ENCODE measurements at places on chromosomes 7 and 10. TPM values are rescaled to one million over a fixed set of nuclear protein-coding genes. Genes with fewer than 3 reads are reported as not detected.

DNA sequence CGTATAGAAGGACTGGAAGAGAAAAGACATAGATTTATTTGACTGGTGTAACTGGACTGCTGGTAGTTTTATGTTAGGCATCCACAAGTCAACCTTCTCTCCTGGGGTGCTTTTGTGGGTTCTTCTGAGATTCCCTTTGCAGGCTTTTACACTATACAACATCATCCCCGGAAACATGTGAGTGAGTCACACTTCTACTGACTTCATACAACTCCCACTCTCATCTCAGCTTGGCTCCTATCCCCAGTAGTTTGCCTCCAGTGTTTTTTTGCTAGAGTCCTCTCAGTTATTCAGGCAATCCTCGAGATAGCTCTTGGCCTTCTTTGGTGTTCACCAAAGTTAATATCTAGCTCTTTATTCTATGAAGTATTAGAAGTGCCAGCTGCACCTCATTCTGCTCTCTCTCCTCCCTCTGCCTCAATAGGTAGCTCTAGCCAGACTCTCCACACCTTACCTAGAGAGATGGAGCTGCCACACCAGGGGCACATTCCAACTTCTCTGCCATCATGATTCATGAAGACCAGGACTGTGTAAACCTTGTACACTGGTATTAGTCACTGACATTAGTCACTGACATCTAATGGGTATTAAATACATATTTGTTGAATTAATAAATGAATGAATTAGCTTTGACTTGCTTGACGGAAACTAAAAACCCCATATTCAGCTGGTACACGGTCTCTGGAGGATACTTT is 281.9 kb downstream of the PPP1R3A start:
- H3K4me3 ChIP-seq, result no peak overlapping the region
- H3K4me1 ChIP-seq, result no peaks in the 10 kb centered on the region
- DNase-seq, result no peak
- H3K27me3 ChIP-seq, result no peaks in the 10 kb centered on the region
- no peaks in the 10 kb centered on the region for H3K36me3 ChIP-seq

DNA sequence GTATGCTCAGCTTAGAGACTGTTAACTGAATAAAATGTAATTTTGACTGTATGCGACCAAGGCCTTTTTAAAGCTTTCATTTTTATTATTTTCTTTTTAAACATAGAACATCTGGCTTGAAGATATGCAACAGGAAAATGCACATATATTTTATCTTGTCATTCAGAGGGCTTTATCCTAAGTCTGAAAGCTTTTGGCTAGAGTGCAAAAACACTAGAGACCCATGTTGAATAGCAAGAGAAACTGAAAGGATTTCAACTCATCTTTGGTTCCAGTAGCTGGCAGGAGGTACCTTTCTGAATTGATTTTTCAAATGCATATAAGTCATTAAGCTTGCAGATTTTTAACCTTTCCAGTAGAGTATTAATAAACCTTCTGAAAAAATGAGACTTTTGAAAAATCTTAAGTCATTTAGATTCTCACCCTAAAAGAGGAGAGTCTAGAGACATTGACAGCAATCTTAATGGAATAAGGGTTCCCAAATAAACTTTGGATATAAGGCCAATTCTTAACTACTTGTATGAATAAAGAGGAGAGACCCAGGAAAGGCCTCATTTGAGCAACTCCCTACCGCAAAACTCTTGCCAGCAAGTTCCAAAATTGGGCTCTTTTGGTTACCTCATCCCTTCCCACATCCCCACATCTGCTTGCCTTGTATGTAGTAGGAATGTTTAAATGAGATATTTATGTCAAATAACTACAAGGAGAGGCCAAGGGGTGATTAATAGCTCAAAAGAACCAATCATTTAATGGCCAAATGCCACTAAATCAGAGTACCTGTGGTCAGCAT is 454.4 kb downstream of the HTR7 start:
- no peak overlapping the region for H3K27ac ChIP-seq
- no peaks in the 10 kb centered on the region for H3K36me3 ChIP-seq
- no peaks in the 10 kb centered on the region for H3K27me3 ChIP-seq
- no peak overlapping the region for H3K4me3 ChIP-seq
- DNase-seq, result no peak

- H3K4me1 ChIP-seq, result no peaks in the 10 kb centered on the region
- no peak overlapping the region for H3K4me3 ChIP-seq
- no peak for DNase-seq
Measured at GRCh38 chr7:50614721-50615518, 49.7 kb upstream of the DDC start.

DNA sequence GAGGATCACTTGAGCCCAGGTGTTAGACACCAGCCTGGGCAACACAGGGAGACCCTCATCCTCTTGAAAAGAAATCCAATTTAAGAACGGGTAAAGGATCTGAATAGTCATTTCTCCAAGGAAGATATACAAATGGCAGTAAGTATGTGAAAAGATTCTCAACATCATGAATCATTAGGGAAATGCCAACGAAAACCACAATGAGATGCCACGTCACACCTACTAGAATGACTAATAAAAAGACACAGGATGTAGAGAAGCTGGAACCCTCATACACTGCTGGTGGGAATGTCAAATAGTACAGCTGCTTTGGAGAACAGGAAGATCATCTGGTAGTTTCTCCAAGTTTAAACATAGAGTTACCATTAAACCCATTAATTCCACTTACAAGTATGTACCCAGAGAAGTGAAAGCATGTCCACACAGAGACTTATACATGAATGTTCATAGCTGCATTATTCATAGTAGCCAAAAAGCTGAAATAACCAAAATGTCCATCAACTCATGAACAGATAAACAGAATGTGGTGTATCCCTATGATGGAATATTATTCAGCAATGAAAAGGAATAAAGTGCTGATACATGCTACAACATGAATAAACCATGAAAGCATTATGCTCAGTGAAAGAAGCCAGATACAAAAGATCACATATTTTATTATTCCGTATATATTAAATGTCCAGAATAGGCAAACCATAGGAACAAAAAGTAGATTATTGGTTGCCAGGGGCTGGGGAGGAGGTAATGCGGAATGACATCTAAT is 13.1 kb upstream of the ZMIZ2 start:
- H3K4me3 ChIP-seq, result no peak overlapping the region
- no peaks in the 10 kb centered on the region for H3K4me1 ChIP-seq
- no peak overlapping the region for H3K27ac ChIP-seq
- DNase-seq, result no peak
- H3K27me3 ChIP-seq, result no peaks in the 10 kb centered on the region
- no peaks in the 10 kb centered on the region for H3K36me3 ChIP-seq

The HOXA3 gene
- 7.0 TPM for total RNA-seq

The NODAL gene
- not detected for total RNA-seq

The RPS24 gene
- total RNA-seq, result 1,838 TPM

- no peak for DNase-seq
- no peak overlapping the region for H3K27ac ChIP-seq
- no peaks in the 10 kb centered on the region for H3K4me1 ChIP-seq
- no peaks in the 10 kb centered on the region for H3K27me3 ChIP-seq
- no peak overlapping the region for H3K4me3 ChIP-seq
Measured at GRCh38 chr10:103224133-103224532, 21.6 kb upstream of the RPEL1 start.

- no peaks in the 10 kb centered on the region for H3K27me3 ChIP-seq
- no peak overlapping the region for H3K27ac ChIP-seq
- DNase-seq, result no peak
- no peak overlapping the region for H3K4me3 ChIP-seq
- no peaks in the 10 kb centered on the region for H3K36me3 ChIP-seq
Measured at GRCh38 chr10:3220853-3221252, 48.3 kb upstream of the PITRM1 start.

DNA sequence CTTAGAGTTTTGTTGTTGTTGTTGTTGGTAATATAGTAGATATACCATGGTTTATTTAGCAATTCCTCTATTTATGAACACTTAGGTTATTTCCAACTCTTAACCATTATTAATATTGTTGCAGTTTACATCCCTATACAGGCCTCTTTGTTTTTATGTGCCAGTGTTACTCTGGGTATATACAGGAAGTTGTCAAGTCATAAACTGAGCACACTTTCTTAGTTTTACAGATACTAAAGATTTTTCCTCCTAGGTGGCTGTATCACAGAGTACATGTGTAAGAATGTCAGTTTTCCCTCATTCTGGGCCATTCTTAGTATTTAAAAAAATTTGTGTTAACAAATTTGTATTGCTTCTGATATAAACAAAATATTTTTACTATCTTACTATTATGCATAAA is 128.4 kb downstream of the ARL4A start:
- no peak overlapping the region for H3K4me3 ChIP-seq
- H3K36me3 ChIP-seq, result no peaks in the 10 kb centered on the region
- no peaks in the 10 kb centered on the region for H3K4me1 ChIP-seq

The ASB10 gene
- total RNA-seq, result not detected

- no peak overlapping the region for H3K4me3 ChIP-seq
- H3K4me1 ChIP-seq, result no peaks in the 10 kb centered on the region
- DNase-seq, result no peak
- no peaks in the 10 kb centered on the region for H3K36me3 ChIP-seq
Measured at GRCh38 chr10:52194191-52194590, 119.9 kb upstream of the DKK1 start.

The FGFBP3 gene
- total RNA-seq, result 6.5 TPM

GRCh38 chr7:158529181-158530096 is 58.2 kb downstream of the PTPRN2 start:
- no peak for DNase-seq
- H3K4me1 ChIP-seq, result no peaks in the 10 kb centered on the region
- no peak overlapping the region for H3K27ac ChIP-seq

The SEMA3E gene
- total RNA-seq, result 0.60 TPM

- no peak overlapping the region for H3K27ac ChIP-seq
- H3K36me3 ChIP-seq, result no peaks in the 10 kb centered on the region
- no peak for DNase-seq
Measured at GRCh38 chr10:35635576-35635975, 6.5 kb downstream of the FZD8 start.

DNA sequence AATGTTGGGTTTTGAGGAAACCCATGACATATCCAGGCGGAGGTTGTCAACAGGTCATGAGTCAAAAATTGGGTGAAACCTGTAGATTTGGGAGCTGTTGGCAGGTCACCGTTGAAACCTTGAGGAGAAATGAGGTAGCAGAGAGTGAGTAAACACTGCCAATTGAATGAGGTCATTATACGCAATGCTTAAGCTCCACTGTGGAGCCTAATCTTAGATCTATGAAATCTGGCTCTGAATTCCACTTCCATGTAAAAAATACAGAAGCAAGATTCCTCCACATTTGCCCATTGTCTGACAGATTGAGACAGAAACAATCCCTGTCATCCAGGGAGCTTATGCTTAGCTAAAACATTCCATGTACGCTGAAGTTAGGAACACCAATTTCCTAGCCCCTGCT is 76.0 kb upstream of the IL6 start:
- DNase-seq, result no peak
- H3K36me3 ChIP-seq, result no peaks in the 10 kb centered on the region
- H3K4me3 ChIP-seq, result no peak overlapping the region
- no peaks in the 10 kb centered on the region for H3K27me3 ChIP-seq
- H3K4me1 ChIP-seq, result no peaks in the 10 kb centered on the region
- H3K27ac ChIP-seq, result no peak overlapping the region

The NPY4R2 gene
- total RNA-seq, result not detected

- H3K27me3 ChIP-seq, result no peaks in the 10 kb centered on the region
- peak; percentile 36 for DNase-seq
- peaks cover 14% of the 10 kb centered on the region for H3K4me1 ChIP-seq
- H3K4me3 ChIP-seq, result no peak overlapping the region
Measured at GRCh38 chr10:59006511-59007306, 169.7 kb upstream of the PHYHIPL start.

The ZNF273 gene
- total RNA-seq, result 14.2 TPM

The STYXL1 gene
- total RNA-seq, result 22.6 TPM

DNA sequence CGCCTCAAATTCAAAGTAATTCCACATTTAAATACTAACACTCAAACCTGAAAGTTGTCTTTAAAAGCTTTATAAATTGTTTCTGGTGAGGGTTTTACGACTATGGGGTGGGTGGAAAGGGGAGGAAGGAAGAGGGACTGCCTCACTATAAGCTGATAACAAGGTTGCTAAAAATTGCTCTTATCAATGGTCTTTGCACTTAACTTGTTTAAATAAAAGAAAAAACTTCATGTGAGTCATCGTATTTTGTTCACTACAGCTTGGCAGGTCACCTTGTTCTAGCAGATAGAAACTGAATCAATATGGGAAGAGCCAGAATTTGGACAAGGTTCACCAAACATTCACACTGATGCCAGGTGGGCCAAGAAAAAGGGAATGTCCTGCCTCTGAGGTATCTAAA is 129.2 kb downstream of the TES start:
- no peaks in the 10 kb centered on the region for H3K36me3 ChIP-seq
- no peak overlapping the region for H3K27ac ChIP-seq
- H3K4me3 ChIP-seq, result no peak overlapping the region
- no peaks in the 10 kb centered on the region for H3K4me1 ChIP-seq

DNA sequence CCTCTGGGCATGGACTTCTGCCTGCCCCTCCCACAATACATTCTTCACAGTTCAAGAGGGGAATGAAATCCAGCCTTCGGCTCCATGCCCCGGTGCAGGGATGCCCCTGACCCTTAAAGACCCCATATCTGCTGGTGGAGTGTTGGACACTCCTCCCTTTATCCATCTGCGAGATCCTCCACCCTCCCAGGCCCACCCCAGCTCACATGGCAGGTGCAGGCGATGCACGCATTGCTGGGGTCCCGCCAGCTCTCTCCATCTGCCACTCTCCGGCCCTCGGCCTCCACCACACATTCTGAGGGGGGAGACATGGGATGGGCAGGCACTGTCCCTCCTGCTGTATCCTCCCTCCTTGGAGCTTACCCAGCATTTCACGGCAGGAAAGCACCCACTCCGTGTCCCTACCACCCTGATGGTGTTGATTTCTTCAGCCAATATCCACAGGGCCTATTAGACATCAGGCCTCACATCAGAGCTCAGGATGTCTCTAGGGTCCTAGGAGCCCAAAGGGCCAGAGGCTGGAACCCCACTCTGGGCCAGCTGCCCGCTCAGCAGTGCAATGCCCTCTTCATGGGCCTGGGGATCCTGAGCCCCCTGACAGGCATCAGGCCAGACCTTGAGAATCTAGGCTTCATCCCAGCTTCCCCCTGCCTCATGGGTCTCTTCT is 18.3 kb downstream of the ATP6V1F start:
- no peak overlapping the region for H3K4me3 ChIP-seq
- DNase-seq, result no peak
- H3K27me3 ChIP-seq, result peaks cover 8% of the 10 kb centered on the region

DNA sequence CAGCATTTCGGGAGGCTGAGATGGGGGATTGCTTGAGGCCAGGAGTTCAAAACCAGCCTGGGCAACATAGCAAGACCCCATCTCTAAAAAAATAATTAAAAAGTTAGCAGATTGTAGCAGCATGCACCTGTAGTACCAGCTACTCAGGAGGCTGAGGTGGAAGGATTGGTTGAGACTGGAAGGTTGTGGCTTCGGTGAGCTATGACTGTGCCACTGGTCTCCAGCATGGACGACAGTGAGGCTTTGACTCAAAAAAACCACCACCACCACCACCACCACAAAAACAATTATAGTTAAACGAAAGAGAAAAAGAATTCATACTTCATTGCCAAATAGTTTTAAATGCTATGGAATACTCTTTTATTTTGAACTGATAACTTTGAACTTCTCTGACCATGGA is 63.4 kb downstream of the VTI1A start:
- H3K27me3 ChIP-seq, result no peaks in the 10 kb centered on the region
- no peaks in the 10 kb centered on the region for H3K36me3 ChIP-seq
- H3K4me1 ChIP-seq, result no peaks in the 10 kb centered on the region
- H3K4me3 ChIP-seq, result no peak overlapping the region

- no peaks in the 10 kb centered on the region for H3K36me3 ChIP-seq
- H3K27me3 ChIP-seq, result no peaks in the 10 kb centered on the region
- H3K4me3 ChIP-seq, result no peak overlapping the region
- DNase-seq, result no peak
- H3K27ac ChIP-seq, result no peak overlapping the region
- no peaks in the 10 kb centered on the region for H3K4me1 ChIP-seq
Measured at GRCh38 chr10:59829024-59829423, 75.8 kb upstream of the MRLN start.

- H3K27me3 ChIP-seq, result no peaks in the 10 kb centered on the region
- no peak overlapping the region for H3K27ac ChIP-seq
- no peak overlapping the region for H3K4me3 ChIP-seq
- no peaks in the 10 kb centered on the region for H3K36me3 ChIP-seq
Measured at GRCh38 chr7:2754086-2754485, 66.1 kb downstream of the AMZ1 start.

Measured in tibial nerve (tissue), 4 donors.